NCI-H345 (cell line): ENCODE measurements at places on chromosomes 2 and 18.

DNA sequence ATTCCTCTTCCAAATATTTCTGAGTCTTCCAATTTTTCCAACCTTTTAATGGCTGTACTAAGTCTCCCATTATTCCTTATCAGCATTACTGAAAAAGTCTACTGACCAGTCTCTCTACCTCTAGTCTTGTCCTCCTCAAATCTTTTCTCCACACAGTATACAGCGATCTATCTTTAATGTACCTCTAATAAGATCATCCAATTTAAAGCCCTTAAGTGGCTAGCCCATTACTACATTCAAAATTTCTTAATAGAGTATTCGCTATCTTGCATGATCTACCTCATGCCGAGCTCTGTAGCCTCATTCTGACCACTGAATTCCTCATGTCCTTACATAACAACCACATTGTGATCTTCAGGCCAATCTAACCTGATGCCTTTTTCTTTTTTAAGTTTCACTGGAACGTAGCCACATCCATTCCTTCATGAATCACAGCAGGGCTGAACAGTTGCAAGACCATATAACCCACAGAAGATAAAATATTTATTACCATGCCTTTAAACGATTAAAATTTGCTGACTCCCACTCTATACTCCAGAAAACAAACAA is 57.9 kb downstream of the SLC66A3 start:
- DNase-seq, result no peak

DNA sequence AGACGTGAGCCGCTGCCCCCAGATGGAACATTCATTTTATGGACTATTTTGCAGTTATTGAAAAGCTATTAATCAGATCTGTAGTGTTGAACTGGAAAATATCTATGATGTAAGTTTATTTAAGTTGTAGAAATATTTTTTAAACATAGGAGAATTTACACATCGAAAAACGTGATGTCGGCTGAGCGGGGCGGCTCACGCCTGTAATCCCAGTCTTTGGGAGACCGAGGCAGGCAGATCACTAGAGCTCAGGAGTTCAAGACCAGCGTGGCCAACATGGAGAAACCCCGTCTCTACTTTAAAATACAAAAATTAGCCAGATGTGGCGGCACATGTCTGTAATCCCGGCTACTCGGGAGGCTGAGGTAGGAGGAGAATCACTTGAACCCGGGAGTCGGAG is 2.0 kb upstream of the TIA1 start:
- DNase-seq, result no peak

DNA sequence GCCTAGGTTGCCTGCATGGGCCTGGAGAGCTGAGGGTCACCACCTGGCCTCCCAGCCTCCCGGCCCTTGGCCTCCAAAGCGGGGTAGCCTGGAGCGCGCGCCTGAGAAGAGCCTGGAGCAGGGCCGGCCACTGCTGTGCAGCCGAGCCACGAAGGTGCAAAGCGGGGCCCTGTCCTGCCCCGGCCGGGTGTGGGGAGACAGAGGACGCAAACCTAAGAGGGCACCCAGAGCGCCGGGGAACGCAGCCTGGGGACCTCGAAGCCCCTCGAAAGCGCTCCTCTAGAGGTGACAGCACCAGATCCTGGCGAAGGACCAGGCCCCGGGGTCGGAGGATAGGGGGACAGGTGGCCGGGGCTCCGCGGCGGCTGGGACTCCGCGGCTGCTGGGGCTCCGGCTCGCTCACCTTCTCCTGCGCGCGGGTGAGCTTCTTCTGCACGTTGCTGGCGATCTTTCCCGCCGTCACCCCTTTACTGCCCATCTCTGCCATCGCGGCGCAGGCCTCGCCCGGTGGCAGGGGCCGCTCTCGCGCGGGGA is 430 bp downstream of the BIN1 start:
- no peak for DNase-seq

- no peak for DNase-seq
These were observed 34.7 kb downstream of the TRABD2A start for GRCh38 chr2:84846041-84846663.

DNA sequence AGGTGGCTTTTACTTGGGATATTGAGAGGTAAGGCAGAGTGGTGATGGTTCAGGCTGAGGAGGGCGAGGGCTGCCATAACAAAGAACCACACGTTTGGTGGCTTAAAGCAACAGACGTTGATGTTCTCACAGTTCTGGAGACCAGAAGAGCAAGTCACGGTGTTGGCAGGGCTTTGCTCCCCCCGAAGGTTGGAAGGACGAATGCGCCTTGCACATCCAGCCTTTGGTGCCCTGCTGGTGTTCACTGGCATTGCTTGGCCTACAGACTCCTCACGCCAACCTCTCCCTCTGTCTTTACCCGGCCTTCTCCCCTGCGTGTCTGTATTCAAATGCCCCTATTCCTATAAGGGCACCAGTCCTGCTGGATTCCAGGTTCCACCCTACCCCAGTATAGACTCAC is 125.4 kb downstream of the TPO start:
- peak; percentile 63 for DNase-seq

DNA sequence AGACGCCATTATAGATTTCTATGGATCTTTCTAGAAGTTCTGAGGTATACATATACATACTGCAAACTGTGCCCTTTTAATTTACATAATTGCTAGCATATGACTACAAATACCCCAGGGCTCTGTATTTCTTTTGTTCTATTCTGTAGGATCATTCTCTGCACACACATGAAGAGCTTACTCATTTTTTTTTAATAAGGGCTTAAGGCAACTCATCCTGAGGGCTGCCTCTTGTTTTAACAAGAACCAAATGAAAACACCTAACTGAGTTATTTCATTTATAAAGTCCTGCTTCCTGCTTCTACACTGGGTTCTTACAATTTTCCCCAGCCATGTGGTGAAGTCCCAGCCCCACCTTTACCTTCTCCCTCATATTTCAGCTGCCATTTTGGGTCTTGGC is 390.5 kb downstream of the IRS1 start:
- DNase-seq, result no peak

- peak; percentile 43 for DNase-seq
These were observed 36.9 kb downstream of the CRACDL start for GRCh38 chr2:98899041-98899702.

GRCh38 chr18:24086082-24086481 is 52.8 kb upstream of the CABYR start:
- DNase-seq, result peak; percentile 49

GRCh38 chr2:203059567-203060240 is 45.0 kb downstream of the NBEAL1 start:
- DNase-seq, result no peak

DNA sequence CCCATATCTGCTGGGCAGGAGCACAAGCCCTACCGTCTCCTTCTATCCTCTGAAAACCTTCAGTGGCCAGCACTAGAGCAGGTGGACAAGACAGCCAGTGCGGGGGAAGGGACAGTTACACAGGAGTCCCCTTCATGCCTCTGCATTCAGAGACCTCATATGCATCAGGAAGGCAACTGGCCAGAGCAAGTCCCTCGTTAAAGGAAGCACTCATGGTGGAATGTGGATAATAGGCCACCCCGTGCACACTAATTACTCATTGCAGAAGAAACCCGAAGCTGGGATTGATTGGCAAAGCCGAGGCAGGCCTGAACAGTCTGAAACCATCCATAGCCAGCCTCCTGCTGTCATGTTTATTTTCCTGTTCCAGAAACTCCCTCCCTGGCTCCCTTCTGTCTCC is 11.2 kb downstream of the KIAA2012 start:
- peak; percentile 83 for DNase-seq

DNA sequence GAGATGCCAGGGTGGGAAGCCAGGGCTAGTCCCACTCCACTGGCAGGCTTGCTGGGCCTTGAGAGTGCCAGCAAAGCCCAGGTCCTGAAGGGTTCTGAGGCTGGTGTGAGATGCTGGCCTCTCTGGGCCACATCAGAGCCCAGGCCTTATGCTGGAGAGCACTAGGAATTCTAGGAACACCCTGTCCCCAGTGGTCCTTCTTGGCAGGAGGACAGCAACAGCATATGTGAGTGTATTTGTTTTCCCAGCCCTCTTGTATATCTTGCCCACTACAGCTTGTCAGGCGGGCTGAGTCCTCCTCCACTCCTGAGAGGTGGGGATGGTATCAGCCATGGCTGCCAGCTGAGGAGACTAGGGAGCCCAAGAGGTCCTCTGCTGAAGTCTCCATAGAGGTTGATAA is 327.0 kb downstream of the PDE11A start:
- no peak for DNase-seq

- DNase-seq, result no peak
These were observed 111.5 kb upstream of the SH3BP4 start for GRCh38 chr2:234840336-234840735.

- DNase-seq, result no peak
These were observed 73.6 kb downstream of the FSHR start for GRCh38 chr2:49080681-49081080.

GRCh38 chr2:27844821-27845255 is 45.3 kb downstream of the RBKS start:
- DNase-seq, result no peak

- peak; percentile 17 for DNase-seq
These were observed 15.4 kb upstream of the MLPH start for GRCh38 chr2:237471438-237472186.

GRCh38 chr2:28593160-28593755 is 97.4 kb downstream of the PLB1 start:
- no peak for DNase-seq

DNA sequence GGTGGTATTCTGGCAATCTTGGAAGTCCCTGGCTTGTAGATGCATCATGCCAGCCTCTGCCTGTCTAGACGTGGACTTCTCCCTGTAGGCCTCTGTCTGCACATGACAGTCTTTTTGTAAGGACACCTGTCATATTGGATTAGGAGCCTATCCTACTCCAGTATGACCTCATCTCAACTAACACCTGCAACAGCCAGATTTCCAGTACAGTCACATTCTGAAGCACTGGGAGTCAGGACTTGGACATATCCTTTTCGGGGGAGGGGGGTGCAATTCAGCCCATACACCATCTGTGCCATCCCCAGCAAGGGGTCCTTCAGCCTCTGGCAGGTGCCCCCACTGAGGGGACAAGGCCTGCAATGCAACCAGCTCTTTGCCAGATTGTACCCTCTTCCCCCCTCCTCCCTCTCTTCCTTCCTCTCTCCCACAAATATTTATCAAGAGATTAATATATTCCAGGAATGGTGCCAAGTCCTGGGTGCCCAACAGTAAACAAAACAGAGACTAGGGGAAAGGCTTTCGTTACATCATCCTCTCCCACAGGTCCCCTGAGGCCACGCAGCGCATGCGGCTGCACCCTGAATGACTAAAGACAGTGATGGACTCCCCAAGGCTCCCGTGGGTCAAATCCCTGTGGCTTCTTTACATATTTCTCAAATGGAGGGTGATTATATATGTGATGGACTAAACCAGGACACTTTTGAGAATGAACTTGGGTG is 20.5 kb upstream of the MYCN start:
- DNase-seq, result peak; percentile 26

DNA sequence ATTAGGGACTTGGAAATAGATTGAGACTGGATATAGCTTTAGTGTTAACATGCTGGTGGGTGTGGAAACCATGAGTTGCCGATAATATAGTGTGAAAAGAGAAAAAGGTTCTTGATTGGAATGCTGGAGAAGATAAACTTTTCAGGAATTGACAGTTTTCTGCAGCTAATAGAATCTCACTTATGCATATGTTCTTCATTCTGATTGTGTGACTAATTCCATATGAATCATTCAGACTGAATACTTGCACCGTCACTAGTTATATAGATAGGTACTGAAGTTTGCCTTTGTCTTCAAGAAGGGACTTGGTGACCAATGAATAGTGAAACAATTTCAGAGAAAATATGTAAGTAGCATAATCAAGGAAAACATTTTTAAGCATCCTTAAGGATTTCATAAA is 225.7 kb upstream of the FOSL2 start:
- no peak for DNase-seq

DNA sequence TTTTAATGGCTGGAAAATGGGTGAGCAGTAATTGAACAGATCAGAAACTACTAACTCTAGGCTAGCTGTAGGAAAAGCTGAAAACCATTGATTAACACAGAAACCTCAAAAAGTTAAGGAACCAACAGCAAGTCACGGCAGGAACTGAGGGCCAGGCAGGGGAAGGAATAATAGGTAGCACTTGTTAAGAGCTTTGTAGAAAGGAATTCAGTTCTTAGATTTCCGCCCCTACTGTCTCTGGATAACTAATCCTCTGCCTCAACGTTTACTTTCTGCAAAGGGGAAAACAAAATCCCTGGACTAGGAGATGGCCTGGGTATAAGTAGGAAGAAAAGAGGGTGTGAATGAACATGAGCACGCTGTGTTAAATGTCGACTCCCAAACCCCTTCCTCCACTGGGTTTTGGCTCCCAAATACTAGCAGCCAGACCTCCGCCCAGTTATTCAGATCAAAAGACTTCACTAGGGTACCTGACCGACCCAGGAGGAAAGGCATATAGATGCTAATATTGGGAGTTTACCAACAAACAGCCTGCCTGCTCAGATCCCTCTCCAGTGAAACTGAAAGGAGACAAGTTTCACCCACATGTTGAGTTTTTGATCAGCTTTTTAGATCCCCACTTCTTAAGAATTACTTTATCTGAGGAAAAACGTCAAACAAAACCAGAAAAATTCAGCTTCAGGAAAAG is 12.4 kb downstream of the SMAD2 start:
- DNase-seq, result no peak

DNA sequence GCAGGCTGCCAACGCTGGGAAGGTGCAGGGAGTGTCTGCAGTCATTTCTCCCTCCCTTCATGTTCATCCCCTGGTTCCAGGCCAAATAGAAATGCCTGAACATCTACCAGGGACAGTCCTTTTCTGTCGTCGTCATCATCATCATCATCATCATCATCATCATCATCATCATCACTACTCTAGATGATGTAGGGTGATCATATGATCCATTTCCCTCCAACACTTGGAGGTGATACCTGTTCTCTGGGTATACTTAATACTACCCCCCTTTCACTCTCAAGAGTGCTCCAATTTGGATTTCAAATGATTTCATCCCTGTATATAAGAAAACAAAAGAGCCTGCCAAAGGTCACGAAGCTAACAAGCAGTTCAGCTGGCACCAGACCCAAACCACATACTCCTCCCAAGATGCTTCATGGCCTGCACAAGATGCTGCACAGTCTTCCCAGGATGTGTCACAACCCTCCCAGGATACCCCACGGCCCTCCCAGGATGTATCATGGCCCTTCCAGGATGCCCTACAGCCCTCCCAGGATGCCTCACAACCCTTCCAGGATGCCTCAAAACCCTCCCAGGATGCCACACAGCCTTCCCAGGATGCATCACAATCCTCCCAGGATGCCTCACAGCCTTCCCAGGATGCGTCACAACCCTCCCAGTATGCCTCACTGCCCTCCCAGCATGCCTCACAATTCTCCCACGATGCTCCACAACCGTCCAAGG is 257.9 kb downstream of the DYSF start:
- no peak for DNase-seq

GRCh38 chr2:232870766-232871371 is 805 bp downstream of the SNORC start:
- no peak for DNase-seq

- no peak for DNase-seq
These were observed 325.5 kb downstream of the AGPS start for GRCh38 chr2:177717831-177718618.

GRCh38 chr2:179701524-179702110 is 159.8 kb downstream of the ZNF385B start:
- DNase-seq, result no peak

GRCh38 chr18:50924372-50924771 is 43.5 kb upstream of the ELAC1 start:
- no peak for DNase-seq
